ENCODE measurements at places on chromosomes 12 and 14.

- no peak for DNase-seq
Measured at GRCh38 chr12:17028348-17028747, 422.4 kb upstream of the LMO3 start.

- no peak for DNase-seq
Measured at GRCh38 chr14:54364555-54365415, 32.0 kb upstream of the CDKN3 start.

GRCh38 chr12:1842183-1842904 is 22.0 kb downstream of the LRTM2 start:
- no peak for DNase-seq

DNA sequence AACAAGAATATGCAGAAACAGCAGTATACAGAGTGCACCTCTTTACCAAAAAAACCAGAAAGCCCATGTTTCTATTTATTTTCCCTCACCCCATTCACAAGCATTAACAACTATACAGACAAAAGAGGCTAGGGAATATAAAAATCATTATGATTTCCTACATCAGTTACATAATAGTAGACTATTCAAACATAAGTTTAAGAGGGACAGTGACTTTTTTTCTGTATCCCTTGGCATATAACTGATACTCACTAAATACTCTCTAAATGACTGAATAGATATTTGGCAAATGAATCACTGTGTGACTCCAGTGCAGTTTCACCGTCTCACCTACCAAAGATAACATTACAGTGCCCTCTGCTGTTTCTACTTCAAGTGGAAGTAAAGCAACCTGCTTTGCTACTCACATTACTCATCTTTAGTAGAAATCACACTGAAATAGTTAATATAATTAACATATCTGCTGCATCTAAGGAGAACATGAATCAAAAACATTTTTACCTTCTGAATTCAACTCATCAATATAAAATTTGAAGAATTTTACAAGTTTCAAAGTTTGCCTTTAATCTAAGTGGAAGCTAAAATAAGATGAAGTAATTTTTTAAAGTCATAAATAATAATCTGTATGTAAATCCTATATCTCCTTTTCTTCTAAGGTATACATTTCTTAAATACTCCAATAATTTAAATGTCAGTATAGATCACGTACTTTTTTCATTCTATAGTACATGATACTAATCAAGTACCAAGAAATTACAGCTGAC is 103.8 kb downstream of the OSBPL8 start:
- no peak for DNase-seq

GRCh38 chr14:64238049-64238448 is 56.1 kb downstream of the ESR2 start:
- DNase-seq = no peak

DNA sequence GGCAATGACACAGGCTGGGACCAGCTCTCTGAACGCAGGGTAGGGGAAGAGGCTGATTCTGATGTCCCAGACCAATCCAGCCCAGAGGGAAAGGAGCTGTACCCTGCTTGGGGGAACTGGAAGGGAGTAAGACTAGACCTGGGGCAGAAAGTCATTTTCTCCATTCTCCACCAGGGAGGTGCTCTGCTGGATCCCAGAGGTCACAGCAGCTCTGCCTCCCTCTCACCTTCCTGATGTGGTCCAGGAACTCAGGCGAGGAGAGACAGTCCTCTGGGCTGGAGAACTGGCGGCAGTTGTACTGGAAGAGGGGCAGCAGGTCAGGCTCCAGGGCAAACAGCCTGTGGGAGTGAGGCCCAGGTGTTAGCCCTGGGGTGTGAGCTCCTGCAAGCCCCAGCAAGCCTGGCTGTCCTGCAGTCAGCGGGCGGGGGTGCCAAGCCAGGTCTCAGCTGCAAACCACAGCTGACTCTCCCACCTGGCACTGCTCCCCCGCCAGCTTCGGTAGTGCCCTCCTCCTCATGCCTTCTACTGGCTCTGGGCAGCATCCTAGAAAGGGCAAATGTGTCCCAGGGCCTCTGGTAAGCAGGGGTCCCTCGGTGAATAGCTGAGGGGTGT is 1.9 kb downstream of the NGB start:
- no peak for DNase-seq

DNA sequence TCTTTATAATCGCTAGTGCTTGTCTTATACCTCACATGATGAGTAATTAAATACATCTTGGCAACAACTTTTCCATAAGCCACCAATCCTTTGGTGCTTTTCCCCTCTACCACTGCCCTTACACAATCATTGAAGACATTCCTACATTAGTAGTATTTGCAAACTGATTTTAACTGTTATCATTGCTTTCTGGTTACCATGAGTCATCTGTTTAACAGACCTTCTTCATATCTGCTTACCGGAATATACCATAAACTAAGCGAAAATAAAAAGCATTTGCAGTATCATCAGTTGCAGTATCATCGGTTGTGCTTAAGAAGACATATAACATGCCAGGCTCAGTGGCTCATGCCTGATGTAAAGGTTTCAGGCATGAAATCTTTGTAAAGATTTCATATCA is 54.8 kb upstream of the PLEKHA5 start:
- DNase-seq = no peak

GRCh38 chr12:117321572-117321971 is 39.9 kb downstream of the NOS1 start:
- no peak for DNase-seq

GRCh38 chr14:68603533-68604360 is 189.1 kb downstream of the ZFP36L1 start:
- no peak for DNase-seq

- no peak for DNase-seq
Measured at GRCh38 chr12:52183971-52184370, 7.8 kb downstream of the KRT80 start.

- DNase-seq = no peak
Measured at GRCh38 chr14:37894463-37894862, 299.0 kb downstream of the TTC6 start.

DNA sequence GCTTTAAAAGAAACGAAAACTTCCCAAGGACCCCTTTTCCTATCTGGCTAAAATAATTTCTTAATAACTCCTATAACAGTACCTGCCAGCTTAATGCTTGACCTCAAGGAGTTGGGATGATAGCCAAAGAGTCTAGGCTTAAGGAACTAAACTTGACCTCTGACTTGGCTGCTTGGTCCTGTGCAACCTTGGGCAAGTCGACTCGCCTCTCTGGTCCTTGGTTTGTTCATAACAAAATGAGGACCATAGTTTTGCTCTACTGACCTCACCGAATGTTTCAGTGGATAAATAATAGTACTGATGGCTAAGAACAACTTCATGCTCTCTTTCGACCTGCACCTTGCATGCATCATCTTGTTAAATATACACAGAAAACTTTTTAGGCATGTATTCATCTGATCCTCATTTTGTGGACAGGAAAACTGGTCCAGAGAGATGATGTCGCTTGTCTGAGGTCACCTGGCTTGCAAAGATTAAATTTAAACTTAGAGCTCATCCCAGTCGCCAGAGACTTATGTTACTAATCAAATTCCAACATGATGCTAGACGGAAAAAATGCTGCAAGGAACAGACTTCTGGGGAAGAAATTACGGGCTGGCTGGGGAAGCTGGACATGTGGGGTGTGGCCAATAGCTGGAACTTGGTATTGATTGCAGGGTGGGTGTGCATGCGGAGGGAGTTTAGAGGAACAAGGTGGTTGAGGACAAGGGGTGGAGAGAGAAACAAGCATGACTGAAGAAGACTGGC is 38.0 kb upstream of the WSCD2 start:
- no peak for DNase-seq

GRCh38 chr14:49173765-49174373 is 412.3 kb downstream of the RPS29 start:
- no peak for DNase-seq

DNA sequence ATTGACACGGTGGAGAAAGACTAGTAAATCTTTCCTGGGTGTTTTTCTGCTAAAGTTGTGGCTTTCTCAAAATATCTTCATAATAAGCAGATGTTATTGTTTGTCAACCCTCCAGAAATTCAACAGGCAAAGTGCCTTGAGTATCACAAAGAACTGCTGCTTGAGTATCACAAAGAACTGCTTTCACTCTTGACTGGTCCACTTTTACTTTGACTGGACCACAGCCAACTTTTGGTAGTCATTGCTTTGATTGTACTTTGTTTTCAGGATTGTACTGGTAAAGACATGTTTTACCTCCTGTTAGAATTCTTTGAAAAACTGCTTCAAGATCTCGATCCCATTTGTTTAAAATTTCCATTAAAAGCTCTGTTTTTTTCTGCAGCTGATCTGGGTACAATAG is 62.6 kb downstream of the PDZRN4 start:
- DNase-seq = no peak

DNA sequence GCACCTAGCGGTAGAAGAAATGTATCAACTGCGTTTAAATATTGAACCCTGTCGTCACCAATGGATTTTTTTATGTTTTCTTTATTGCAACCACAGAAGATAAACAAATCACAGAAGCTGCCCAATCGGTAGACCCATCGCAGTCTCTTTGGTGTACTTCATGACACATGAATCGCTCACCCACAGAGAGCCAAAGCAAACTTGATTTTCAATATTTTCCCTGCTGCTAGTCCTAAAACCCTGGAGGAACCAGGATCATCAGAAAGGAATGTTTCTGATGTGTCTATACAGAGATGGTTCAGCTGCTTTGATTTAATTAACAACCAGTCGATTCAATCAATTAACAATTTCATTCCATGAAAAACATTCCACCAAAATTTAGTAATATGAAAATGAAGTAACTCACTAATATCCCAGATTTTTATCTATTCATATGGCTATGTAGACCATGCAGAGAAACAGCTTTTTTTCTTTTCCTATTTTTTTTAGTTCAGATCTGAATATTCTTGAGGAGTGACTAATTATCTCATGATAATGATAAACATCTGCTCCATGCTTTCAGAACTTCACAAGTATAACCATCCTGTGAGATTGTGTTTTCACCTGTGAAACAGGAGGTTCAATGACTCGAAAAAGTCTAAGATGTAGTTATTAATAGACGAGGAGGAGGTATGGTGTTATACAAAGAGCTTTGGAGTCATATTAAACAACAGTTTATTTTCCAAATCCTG is 46.1 kb downstream of the DIO2 start:
- DNase-seq = no peak
